GM04504 (cell line): ENCODE measurements at places on chromosomes 5 and 9.
A peak's percentile ranks its signal among the peaks of the same experiment; 100 is the strongest.

DNA sequence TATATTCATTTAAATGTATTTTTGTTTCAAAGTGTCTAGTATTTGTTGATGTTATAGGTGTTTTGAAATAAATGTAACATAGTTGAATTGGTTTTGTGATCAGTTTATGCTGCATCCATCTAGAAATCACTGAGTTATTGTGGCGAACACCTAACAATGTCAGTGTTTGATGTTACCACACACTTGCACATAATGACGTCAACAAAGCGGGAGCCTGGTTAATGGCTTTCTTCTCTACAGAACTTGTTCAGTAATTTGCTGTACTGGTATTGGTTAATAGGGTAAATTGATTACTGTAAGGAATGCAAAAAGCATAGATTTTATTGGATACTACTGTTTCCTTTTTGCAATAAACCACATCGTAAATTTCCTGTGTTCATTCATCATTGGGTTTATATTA, 133.0 kb downstream of the ATG10 start:
- DNase-seq: no peak

- no peak for DNase-seq
Observed at GRCh38 chr5:135600971-135601381, 22.2 kb upstream of the CXCL14 start.

- peak; percentile 12 for DNase-seq
Observed at GRCh38 chr5:146130440-146131045, 25.2 kb upstream of the PLAC8L1 start.

DNA sequence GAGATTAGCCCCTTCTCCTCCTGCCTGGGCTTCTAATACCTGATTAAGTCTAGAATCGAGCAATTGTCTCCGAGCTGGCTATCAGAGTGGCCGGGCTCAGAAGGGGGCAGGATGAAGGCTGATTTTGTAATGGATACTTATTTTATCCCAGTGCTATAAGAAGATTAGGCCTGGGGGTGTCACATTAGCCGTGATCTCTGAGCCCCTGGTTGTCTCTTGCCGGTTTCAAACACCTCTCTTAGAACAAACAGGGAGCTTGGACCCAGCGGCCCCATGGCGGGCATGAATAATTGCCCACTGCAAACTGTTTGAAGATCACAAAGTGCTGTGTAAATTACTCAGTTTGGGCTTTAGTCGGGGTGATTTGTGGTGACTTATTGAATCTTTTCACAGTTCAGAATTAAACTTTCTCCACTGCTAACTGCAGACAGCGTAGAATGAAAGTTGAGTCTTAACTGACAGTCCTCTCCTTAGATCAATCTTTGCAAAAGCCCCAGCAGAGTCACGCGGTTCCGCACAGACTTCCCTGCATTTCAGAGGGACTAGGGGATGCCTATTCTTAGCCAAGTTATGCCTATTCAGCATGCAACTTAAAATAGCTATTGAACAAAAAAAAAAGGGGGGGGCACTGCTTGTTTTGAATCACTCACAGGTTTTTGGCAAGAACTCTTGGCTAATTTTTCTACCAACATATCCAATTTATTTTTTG, 200.6 kb upstream of the IRX1 start:
- DNase-seq: no peak

- DNase-seq: no peak
Observed at GRCh38 chr5:87844449-87844848, 424.2 kb downstream of the TMEM161B start.

- no peak for DNase-seq
Observed at GRCh38 chr9:91103931-91104330, 257.8 kb downstream of the AUH start.

DNA sequence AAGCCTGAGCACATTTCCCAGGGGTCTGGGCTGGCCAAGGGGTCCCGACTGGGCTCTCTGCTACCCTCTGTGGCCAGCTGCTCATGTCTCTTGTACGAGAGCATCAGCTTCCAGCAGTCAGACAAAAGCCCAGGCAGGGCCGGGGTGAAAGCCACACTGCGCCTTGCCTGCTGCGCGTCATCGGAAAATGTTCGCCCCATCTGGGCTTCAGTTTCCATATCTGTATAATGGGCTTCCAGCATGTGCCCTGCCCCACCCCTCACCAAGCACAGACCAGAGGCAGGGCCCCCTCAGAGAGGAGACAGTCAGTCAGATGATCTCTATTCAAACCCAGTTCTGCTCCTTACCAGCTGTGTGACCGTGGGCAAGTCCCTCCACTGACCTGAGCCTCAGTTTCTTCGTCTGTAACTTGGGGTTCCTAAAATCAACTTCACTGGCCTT, 8.0 kb upstream of the GRHPR start:
- no peak for DNase-seq

DNA sequence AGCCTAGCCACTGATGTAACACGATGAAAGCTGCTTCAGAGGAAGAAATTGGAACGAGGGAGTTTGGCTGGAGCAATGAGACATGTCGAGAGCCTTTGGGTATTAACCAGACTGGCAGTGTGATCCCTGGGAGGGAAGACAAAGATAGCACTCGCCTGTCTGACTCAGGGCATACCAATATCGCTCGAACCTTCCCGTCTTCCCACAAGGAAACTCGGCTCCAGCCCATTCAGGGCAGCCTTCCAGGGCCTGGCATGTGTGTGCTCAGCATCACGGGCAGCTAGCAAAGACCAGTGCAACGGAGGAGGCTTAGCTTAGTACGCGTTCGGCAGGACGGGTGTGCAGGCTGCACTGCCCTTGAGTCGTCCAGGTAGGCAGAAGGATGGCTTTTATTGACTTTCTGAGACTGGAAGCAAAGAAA, 356.9 kb upstream of the WWC1 start:
- DNase-seq: no peak

DNA sequence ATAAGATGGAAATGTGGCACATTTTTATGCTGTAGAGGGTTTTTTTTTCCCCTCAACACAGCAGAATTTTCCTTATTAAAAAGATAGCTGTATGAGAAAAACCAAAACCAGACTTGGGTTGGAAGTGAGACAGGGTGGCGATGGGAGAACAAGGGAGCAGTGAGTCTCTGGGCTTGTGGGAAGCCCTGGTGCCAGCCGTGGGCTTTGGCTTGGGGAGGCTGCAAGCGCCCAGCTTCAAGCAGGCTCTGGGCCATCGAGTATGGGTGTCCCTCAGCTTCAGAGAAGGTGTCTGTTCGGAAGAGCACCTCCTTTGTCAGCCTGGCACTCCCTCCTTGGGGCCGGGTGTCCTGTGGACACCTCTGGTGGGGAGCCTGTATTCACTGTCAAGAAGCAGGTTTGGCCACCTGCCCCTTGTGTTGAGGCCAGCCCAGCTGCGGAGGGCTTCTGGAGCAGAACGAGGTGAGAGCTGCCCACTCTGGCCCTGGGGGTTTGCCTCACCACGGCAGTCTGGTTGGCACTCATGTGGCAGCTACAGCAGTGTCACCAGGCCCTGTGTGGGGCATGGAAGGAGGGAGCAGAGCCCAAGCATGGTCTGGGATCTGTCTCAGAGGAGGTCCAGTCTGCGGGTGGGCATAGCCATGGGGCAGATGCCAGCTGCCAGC, 37.6 kb upstream of the ANGPTL2 start:
- no peak for DNase-seq

GRCh38 chr9:121699571-121700164, 48.2 kb downstream of the DAB2IP start:
- DNase-seq: no peak
